ENCODE measurements at places on chromosomes 11 and 22. TPM values are rescaled to one million over a fixed set of nuclear protein-coding genes. Genes with fewer than 3 reads are reported as not detected.

TBX10 gene
- not detected for total RNA-seq

LAMTOR1 gene
- 60.0 TPM for total RNA-seq

IFTAP gene
- total RNA-seq: 66.0 TPM

SCGB1A1 gene
- not detected for total RNA-seq

ARL14EP gene
- 54.4 TPM for total RNA-seq

RPUSD4 gene
- total RNA-seq: 33.0 TPM

APOBEC3G gene
- total RNA-seq: 1.6 TPM

ZMAT5 gene
- total RNA-seq: 14.3 TPM
